Activated T-helper 1 cell treated with anti-CD3 and anti-CD28 coated beads, Interleukin-2, amount 50 U/mL, for 16 hours (primary cell): ENCODE measurements at places on chromosomes 6 and 20.

- no peak for DNase-seq
Observed at GRCh38 chr6:147651249-147652063, 143.0 kb downstream of the SAMD5 start.

DNA sequence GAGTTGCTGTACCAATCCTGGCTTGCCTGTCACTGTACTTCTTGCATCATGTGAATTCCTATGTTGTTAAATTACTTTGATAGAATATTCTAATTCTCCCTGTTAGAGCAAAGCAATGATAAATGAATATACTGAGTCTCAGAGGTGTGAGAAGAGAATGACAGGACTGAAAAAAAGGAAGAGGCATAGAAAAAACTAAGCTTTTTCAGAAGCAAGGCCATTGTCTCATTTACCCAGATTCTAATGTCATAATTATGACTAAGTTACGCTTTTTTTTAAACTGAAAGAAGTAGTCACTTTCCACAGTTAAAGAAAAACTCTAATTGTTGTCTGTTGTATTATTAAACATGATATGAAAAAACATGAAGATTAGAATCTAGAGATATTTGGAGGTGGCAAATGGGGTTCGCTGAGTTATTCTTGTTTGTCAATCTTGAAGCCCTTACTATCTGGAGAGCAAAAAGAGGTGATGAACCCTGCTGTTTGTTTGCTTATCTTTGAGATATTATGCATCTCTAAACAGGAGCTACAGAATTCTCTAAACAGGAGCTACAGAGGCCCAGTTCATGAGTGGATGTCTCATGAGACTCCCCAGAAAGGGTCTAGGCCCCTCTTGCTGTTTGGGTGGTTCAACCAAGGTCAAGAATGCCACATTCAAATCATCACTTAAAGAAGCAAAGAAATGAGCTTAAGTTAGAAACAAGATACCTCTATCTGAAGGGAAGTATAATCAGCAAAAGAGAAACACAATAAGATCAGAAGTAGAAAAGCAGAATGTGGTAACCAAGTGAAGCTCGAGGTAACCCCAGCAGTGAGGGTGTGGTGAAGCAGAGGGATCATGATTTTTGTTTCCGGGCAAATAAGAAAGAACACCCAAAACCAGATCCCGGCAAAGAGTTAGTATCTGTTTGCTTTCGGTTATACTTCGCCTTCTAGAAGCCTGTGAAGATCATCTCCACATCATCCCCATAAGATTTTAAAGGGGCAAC, 33.3 kb upstream of the THEMIS start:
- no peak for DNase-seq

GRCh38 chr6:23630726-23631635, 495.0 kb upstream of the NRSN1 start:
- no peak for DNase-seq

DNA sequence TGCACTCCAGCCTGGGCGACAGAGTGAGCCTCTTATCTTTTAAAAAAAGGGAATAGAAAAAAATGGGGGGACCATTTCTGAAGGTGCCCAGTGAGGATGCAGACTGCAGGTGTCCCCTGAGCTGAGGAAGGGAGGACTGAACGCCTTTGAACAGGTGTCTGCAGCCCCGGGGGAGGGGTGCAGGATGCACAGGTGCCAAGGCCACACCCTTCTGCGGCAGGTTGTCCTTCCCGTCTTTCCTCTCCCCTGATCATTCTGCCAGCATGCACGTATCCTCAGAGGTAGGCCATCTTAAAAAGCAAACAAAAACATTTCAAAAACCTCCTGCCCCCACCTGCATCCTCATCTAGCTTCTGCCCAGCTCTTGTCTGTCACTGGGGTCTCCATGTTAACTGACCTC, 101.3 kb downstream of the MTHFD1L start:
- no peak for DNase-seq

- no peak for DNase-seq
Observed at GRCh38 chr6:83127258-83127657, 59.8 kb downstream of the DOP1A start.

GRCh38 chr6:87675004-87675681, 26.9 kb downstream of the AKIRIN2 start:
- DNase-seq, result no peak

DNA sequence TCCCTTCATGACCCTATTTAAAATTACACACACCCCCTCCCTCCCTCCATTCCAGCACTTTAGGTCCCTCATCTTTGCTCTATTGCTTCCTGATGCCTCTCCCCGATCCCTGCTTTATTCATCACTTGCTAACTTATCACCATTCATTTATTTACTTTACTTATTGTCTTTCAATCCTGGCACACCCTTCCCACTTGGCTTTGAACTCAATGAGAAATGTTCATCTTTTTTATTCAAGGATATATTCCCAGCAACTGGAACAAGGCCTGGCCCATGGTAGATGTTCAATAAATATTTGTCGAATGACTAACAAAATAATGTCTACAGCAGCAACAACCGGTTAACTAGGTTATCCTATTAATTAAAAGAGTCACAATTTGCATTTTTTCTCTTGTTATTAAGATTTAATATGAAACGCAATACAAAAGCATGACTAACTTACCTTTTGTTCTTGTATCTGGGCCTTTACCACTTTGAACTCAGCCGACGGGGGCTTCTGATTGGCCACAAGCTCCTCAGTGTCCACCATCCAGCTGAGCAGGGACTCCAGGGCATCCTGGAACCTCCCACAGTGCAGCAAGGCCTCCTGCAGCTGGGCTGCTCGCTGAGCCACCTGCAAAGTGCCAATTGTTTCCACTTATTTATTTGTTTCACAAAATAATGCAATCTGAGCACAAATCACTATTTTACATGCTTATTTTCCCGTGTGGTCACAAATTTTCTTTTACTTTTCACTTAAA, 107.8 kb downstream of the DST start:
- DNase-seq, result no peak

GRCh38 chr6:131433927-131434326, 139.1 kb upstream of the ARG1 start:
- DNase-seq, result no peak

GRCh38 chr20:2871661-2872458, 1.4 kb upstream of the PTPRA start:
- peak; percentile 7 for DNase-seq

- DNase-seq, result no peak
Observed at GRCh38 chr6:110990840-110991576, 9.2 kb downstream of the RPF2 start.

DNA sequence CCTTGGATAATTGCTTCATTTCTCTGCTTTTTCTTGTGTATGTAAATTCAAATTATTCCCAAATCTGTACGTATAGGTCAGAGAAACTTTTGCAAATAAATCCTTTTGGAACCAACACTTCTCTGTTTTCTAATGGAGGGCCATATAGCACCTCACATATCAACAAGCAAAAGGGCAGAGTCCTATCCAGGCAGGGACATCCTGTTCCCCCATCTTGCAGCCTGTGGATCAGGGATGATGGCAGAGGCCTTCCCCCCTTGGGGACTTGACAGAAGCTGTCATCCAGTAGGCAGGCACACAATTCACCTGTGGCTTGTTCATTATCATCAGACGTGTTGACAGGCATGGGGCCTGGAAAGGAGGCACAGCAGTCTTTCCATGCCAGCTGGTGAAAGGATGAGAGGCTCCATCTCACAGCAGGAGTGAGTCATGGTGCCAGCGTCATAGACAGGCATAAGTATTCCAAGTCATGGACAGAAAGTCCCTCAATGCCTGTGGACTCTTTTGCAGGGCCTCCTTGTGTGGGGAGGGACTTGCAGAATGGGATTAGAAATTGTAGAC, 31.8 kb upstream of the PLEKHG1 start:
- no peak for DNase-seq

DNA sequence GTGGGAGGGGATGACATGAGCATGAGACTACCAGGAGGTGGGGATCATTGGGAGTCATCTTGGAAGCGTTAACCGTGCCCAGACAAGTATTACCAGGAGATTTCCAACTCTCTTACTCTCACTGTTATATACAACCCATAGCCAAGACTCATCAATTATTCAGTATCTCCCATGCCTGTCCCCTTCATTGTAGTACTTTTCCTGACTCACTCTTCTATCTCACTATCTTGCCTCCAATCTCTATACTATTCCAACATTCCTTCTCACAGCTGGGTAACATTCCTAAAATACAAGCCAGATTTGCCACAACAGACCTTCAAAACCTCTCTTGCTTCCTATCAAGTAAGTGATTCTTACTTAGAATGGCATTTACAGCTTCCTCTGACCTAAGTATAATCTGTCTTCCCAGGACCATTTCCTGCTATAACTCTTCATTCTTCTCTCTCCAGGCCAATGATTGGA, 226.3 kb upstream of the SMLR1 start:
- no peak for DNase-seq

DNA sequence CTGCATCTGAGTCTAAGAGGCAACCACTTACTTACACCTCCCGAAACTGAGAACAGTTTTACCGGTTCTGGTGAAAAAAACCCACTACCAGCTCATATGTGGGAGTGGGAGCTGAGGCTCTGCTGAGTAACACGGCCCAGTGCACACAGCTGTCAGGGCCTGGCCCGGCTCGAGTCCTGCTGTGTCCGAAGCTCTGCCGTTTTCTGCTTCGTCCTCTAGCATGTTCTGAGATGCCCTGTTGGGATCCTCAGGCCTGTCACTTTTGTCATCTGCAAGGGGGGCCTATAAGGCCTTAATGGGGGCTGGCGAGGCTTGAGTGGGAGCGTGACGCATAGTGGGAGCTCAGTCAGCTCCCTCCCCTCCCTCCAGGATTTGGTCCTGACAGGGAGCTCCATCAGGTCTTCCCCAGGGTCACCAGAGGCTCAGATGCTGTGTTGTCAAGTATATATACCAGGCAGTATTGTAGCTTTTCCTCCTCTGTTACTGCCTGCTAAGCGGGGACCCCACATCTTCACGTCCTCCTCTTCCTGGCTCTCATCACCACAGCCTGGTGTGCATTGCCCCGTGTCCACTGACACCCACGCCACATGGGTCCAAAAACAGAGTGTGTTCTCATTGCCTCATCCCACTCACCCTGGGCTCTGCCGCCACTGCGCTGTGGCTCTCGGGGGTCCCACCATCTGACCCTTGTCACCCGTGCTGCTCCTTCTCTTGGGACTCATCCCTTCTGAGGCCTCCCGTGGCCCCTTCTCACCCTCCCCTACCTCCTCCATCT, 45.2 kb upstream of the FANCE start:
- no peak for DNase-seq

DNA sequence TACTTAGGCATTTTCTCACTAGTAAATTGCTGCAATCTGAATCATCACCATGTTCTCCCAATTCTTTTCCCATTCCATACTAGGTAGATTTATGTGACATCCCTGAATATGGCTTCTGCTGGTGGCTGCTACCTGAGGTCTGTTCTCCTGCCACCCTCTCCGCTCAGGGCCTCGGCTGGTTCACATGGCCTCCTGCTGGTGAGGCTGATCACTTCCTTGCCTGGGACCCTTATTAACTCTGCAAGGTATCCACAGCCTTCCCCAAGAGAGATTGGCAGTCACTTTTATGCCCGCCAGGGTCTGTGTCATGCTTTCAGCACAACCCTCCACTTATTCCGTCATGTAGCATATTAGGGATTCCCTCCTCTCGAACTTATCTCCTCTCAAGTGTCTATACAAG, 424.5 kb upstream of the FLRT3 start:
- no peak for DNase-seq

DNA sequence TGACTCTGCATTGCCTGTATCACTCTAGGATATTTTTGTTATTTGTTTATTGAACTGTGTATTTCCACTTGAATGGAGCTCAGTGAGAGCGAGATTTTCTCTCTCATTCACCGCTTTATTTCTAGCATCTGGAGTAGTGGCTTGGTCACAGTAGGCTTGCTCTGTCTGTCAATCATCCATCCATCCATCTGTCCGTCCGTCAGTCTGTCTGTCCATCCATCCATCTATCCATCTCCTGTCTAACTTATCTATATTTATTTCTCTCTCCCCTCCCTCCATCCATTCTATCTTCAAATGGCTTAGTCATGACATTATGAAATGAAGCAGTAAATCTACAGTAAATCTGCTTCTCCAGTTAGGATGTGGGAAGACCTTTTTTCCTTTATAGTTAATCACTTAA, 94.6 kb downstream of the TIAM2 start:
- DNase-seq, result no peak

DNA sequence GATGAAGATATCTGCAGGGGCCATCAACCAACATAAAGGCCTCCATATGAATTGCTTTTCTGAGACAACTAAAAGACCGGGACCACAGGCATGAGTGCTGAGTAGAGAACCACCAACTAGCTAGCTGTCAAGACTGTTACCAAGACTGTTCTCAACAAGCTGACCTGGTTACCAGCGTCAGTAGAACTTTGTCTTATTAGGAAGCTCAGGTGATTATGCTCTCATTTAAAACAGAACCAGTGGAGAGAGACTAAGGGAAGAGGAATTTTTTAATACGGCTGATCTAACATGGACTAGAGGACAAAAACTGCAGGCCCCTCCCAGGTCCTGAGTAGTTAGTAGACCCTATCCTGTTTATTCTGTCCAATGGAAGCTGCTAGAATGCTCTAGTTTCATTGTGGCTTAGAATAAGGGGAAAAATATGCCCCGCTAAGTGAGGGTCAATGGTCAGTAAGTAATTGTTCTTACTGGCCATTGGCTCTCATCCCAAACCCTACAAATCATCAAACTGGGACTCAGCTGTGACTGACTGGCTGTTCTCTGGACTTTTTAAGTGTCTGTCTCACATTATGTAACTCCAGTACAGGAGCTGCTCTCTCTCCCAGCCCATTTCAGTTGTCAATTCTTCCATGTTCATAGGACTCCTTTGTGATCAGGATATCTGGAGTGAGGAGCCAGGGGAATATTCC, 3.8 kb upstream of the DYNLRB1 start:
- no peak for DNase-seq

- no peak for DNase-seq
Observed at GRCh38 chr6:18055714-18056382, 66.6 kb downstream of the NHLRC1 start.

- no peak for DNase-seq
Observed at GRCh38 chr6:133114973-133115372, 126.2 kb upstream of the EYA4 start.

GRCh38 chr6:341914-342831, 49.4 kb upstream of the IRF4 start:
- DNase-seq, result no peak

DNA sequence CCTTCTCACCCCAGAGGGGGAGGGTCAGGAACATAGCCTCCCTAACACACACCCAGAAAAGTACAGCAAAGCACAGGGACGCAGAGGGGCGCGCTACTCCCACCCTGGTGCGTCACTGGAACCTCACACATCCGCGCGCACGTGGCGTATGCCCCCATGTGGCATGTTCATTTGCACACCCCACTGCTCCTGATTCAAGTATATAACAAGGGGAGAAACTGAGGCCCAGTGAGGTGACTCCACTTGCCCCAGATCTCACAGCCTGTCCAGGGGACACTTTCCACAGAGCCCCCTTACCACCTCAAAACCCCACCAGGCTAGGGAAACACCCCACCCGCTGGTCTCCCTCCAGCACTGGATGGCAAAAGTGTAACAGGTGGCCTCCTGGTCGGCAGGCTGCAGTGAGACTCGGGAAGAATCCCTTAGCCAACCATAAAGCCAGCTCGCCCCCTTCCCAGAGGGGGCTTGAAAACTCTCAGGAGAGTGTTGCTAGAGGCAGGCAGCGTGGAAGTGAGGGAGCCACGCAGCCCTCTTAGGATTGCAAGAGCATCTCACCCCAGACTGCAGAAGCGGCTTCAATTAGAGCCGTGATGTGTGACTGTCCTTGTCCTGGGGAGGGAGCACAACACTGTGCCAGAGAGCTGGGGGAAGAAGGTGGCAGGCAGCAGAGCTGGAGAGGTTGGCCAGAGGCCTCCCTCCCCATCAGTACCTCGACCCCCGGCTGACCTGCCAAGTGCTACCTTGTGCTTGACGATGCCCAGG, at the start of gene GRM4:
Gene GRM4, minus strand, starts transcription at position 67 of the 762 bp plus-strand sequence. CDS start 12,591 bp downstream, outside the sequence.
- no peak for DNase-seq

- DNase-seq, result no peak
Observed at GRCh38 chr6:37977715-37978114, 158.2 kb downstream of the ZFAND3 start.
